Stimulated activated CD4-positive, alpha-beta T cell treated with anti-CD3 and anti-CD28 coated beads, Interleukin-12 subunit alpha, Interleukin-12 subunit beta, amount 100 ng/mL, for 4 hours (primary cell): ENCODE measurements at places on chromosomes 6 and 20.

GRCh38 chr6:157246048-157246630 is 77.2 kb downstream of the TMEM242 start:
- no peak for DNase-seq

DNA sequence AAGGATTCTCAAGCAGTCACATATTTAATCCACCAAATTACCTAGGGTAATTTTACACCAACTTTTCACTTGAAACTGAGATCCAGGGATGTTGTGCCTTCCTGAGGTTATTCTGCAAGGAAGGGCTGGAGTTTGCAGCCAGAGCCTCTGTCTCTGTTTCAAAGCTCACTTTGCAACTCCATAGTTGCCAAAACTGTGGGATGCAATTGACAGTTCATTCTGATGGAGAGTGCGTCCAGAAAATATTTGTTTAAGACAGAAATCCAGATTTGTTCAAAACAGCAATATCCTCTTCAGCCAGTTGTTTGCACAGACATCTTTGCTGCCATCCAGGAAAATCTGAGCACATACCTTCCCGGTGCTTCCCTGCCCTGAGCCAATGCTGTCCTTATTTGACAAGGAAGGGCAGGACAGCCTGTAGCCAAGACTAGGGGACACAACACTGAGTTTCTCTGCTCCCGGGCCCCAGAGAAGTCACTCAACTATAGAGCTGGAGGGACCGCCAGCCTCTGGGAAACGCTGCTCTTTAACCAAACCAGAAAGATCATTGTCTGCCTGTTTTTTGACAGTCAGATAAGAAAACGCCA is 297.4 kb downstream of the HIVEP2 start:
- DNase-seq, result no peak

DNA sequence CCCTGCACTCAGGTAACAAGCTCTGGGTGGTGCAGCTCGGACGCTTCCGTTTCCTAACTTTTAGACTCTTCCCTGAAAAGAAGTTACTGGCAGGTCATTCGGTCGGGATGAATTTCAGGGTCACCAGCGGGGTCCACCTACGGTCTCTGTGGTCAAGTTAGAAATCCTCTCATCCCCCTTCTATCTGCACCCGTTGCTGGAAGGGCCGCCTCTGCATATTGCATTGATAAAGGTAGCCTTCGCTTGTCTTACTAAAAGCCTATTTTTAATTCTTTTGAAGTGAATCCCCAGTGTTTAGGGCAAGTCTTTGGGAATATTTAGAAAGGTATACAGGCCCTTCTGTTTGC is 47.3 kb downstream of the LRRN4 start:
- no peak for DNase-seq

- no peak for DNase-seq
These were observed 18.4 kb upstream of the PRND start for GRCh38 chr20:4703281-4703676.

DNA sequence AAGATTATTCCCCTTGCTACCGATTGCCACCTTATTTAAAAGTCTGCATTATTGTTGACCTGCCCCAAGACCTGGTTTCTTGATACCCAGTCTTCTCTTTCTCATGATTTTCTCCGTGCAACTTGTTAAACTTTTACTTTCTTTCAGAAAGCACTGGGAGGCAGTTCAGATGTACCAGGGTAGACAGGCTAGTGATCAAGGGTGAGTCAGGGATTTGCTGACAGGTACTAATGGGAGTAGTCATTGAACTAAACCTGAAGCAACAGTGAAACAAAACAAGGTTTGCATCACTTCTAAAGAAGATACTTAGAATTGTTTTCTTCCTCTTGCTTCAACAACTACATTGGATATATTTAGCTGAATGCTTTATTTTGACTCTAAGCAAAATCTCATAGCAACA is 124.4 kb downstream of the KCNQ5 start:
- DNase-seq, result no peak

- no peak for DNase-seq
These were observed 3.2 kb downstream of the GFOD1 start for GRCh38 chr6:13484138-13484708.

GRCh38 chr20:32050851-32051556 is 1.0 kb upstream of the HCK start:
- DNase-seq, result no peak

DNA sequence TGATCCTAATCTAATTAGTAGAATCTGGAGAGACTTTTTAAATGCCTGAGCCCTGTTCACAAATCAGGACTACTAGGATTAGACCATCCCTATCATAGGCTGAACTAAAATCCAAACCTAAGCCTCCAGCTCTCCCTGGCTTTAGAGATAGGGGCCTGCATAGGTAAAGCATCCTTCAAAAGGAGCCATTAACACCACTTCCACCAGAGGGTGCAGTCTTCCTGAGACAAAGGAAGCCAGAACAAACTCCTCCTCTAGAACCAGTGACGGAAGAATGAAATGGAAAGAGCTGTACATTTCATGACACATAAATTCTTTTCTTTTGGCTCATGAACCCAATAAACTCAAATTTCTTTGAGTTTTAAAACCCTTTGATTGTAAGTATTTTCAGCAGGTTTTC is 291.2 kb upstream of the ADGRB3 start:
- DNase-seq, result no peak

DNA sequence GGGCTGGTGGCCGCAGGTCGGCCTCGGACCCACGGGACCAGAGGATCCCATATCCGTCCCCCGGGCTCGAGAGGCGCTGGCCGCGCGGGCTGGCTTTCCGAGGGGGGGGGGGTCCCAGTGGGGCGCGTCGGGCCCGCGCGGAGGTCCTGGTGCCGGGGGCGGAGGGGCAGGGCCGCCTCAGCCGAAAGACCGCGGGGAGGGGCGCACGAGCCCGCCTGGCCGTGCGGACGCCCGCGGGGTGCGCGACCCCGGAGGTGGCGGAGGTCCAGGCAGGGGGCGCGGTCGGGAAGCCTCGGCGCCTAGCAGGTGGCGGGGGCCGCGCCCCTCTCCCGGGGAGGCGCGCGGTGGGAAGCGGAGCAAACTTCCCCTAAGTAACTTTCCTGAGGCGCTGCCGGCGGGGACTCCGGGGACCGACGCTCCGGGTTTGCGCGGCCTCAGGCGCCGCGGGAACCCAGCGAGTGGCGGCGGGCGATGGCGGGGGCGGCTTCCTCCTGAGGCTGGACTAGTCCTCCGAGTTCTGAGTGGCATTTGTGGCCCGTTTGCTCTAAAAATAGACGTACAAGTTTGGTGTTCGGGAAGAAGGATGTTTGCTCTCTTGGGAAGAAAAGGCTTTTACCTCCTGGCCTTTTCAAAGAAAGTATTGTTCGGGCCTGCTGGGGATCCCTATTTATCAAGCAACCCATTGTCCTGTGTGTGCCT is 26.5 kb upstream of the BTBD3 start:
- peak; percentile 13 for DNase-seq

DNA sequence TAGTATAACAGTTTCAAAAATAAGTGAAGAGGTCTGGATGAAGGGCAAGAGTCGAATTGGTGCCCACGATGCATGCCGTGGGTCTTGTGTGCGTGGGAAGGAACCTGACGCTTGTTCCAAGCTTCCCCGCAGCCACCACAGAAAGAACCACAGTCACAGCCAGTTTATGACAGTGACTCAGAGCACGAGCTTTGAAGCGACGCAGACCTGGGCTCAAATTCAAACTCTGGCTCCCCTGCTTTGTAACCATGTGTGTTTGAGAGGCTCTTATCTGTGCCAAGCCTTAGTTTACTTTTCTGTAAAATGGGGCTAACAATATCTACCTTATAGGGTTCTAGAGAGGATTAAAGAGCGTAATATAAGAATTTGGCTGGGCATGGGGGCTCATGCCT is 65.5 kb downstream of the SYNJ2 start:
- DNase-seq, result peak; percentile 62

- DNase-seq, result no peak
These were observed at the start of gene DAAM2 for GRCh38 chr6:39791850-39792539. DAAM2 (plus strand) TSS chr6:39792376; CDS start chr6:39856303, 63,927 bp downstream.

GRCh38 chr6:44554861-44555260 is 167.4 kb downstream of the CDC5L start:
- no peak for DNase-seq

DNA sequence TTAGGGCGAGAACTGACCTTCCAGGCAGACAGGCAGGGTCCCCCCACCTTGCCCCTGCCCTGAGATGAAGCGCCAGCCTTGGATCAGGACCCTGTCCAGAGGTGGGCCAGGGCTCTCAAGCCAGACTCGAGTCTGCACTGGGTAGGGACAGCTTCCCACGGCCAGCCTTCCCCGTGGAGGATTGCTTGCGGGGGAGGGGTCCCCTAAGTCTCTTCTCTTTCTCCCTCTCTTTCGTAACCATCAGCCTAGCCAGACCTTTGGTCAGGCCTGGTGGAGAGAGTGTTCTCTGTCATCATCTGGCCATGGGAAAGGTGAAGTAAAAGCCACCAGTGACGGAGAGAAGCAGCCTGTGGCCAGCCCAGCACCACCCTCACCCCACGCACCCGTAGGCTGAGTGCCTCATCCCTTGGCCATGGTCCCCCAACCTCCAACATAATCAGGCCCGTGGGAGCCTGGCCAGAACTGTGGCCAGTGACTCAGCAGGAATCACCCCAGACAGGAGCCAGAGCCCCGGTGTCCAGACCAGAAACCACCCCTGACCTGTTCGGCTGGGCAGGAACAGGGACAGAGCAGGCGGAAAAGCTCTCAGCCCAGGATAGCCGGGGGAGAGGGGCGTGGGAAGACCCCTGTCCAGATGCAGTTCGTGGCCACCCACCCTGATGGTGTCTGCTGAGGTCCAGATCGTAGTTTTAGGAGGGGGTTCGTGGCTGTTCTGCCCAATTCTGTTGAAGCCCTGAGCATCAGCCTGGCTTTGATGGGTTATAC is 47.1 kb downstream of the SNAI1 start:
- no peak for DNase-seq

GRCh38 chr20:4649941-4650681 is 71.6 kb upstream of the PRND start:
- DNase-seq, result no peak

GRCh38 chr6:112251171-112251875 is 3.0 kb downstream of the LAMA4 start:
- no peak for DNase-seq

DNA sequence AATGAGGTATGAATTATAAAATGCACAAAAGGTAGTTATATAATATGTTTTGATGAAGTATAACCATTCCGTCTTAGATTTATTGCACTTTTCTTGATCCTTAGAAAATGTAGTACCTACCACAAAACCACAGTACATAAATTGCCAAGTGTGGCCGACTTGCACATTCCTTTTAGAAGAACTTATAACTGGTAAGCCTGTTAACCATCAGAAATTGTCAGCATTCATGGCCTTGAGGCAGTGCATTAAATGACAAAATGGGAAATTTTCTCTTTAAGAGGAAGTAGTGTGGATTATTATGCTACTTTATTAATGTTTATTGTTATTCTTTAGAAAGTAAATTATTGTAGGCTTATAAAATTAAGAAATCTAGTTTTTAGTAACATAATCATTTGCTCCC is 29.6 kb downstream of the TAB2 start:
- DNase-seq, result no peak

DNA sequence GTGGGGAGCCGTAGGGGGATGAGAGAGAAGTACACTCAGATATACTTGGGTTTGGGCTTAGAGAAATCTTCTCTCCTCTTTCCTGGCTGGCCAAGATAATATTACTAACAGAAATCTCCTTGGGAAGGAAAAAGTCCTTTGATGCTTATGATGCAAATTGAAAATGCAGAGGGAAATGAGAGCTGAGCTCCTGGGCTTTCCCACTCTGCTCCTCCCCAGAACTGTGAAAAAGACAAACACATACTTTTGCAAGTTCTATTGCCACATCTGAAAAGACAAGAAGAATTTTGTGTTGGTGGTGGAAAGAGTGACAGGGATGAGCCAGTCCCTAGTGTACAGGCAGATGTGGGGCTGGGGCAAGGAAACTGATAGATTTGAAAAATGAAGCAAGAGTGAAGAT is 185.9 kb downstream of the ANKRD60 start:
- DNase-seq, result no peak

- no peak for DNase-seq
These were observed 92.2 kb downstream of the BACH2 start for GRCh38 chr6:90204327-90205056.

- DNase-seq, result no peak
These were observed 193.9 kb upstream of the CITED2 start for GRCh38 chr6:139568151-139568955.

- no peak for DNase-seq
These were observed 11.0 kb downstream of the PANK2 start for GRCh38 chr20:3900187-3900604.

DNA sequence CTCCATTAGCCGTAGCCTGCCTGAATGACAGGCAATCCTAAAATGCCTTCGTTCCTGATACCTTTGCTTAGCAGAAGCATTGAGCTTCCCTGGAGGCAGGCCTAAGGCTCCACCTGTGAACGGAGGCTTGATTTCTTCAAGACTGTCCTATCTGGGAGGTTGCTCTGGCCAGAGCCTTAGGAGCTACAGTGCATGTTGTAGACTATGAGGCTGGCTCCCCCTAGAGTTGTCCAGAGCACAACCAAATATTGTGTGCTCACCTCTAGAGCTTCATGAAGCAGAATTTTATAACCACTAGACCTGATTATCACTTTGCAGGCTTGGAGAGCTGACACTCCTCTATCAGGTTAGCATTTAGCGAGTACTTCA is 217.8 kb downstream of the MAFB start:
- no peak for DNase-seq
